Stimulated activated CD4-positive, alpha-beta T cell treated with anti-CD3 and anti-CD28 coated beads, TNF-alpha, amount 100 ng/mL, for 24 hours (primary cell): ENCODE measurements at places on chromosomes 7 and 10.
A peak's percentile ranks its signal among the peaks of the same experiment; 100 is the strongest.

GRCh38 chr10:74121368-74121767 lies 29.3 kb downstream of the AP3M1 start:
- no peak for DNase-seq

DNA sequence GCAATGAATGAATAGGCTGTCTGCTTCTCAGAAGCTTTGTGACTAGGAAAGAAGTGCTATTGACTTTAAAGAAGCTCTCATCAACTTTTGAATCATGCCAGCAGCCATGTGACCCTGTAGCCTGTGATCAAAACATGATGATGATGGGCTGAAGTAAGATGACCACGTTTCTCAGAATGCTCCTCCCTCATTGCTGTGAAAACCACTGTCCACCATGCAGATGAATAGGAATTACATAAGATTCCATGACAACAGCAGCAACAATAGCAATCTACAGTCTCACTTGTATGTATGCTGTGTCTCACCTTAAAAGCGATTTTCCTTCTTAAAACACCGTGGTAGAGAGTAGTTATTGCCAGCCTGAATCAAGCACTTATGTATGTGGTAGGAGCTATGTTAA lies 228.4 kb downstream of the TRIL start:
- DNase-seq: no peak

DNA sequence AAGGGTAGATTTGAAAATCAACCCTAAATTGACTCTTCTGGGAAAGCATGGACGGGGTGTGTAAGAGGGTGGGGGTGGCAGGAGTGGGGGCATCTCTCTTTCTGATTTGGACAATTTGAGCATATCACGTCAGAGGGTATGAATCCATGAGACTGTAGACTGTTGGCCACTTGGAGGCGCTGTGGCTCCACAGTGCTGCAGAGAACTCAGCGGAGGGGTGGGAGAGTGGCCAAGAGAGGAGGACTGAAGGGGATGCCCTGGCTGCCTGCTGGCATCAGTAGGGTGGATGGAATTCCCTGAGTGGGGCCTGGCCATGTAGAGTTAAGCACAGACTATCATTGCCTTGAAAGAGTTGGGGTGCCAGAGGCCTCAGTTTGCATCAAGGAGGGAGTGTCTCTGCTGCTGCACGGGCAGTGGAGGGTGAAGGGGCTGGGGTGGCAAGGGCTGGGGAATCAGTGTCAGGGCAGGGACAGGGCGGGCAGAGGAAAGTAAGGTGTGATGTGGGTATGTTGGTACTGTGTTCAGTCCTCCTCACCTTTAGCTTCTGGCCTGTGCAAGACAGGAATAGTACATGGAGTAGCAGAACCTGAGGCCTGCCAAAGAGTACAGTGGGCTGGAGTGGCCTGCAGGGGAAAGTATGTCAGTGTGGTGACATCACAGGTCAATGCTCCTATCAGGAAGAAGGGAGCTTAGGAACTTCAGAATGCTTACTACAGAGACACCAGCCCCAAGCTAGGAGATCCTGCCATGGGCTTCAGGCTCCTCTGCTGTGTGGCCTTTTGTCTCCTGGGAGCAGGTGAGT lies 133.5 kb upstream of the PRSS58 start:
- DNase-seq: no peak

DNA sequence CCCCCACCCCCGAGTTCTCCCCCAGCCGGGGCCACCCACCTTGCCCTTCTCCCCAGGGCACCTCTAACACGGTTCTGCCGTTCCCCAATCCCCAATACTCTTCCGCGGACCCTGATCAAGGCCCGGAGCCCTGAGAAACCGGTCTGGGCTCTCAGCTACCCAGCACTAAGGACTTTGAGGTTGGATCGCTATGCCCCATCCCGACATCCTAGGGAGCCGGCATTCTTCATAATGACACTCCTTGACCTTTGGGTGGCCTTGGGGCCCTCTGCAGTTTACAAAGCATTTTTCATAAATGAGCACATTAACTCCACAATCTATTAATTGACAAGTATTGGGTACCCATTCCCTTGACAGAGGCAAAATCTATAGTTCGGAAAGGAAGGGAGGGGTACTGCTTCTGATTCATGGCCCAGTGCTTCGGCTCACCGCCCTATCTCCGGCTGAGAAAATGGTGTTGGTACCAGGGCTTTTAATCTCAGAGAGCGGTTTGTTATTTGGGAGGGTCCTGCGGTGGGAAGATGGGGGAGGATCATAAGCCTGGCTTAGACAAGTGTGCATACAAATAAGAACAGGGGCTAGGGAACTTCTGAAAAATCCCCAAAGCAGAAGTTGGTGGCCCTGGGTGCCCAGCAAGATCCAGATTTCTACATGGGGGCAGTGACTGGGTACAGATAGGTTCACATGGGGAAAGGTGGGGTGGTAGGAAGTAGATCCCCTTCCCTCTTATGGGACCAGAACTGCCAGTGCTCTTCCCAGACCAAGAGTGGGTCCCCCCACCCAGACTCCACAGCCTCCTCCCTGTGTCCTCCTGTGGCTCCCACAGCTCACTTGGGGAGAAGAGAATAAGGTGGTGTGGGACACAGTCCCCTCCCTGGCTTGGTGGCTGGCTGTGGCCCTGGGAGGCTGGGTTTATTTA lies 3.2 kb downstream of the IMPDH1 start:
- DNase-seq: no peak

DNA sequence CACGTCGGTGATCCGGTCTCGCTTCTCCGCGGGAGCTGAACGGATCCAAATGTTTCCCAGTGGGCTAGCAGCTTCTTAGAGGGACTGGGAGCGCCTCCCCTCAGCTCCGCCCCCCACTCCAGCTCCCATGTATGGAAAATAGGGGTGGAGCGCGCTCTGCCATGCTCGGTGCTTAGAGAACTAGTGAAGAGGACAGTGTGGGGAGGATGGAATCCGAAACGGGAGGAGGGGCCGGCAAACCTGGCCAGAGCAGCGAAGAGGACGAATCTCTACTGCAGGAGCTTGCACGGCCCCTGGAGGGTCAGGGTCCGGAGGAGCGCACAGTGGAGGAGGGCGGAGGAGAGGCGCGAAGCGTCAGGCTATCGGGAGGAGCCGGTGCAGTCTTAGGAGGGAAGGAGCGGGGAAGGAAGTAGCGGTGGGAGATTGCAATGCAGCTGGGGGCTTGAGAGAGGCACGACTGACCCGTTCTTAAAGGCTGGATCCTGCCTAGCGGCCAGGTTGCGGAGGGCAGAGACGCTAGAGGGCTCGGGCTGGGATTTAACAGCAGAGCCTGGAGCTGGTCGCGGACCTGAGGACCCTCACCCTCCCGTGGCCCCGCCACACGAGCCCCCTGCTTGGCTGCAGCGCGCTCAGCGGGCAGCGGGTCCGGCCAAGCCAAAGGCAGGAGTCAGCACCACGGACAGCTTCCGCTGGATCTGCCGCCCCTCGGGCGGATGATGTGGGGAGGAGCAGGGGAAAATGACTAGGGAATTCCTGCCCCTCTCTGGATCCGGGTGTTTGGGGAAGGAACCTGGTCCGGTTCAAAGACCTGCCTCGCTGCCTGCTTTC lies at the start of gene PRLHR:
PRLHR (minus strand) TSS at position 51 of the 828 bp plus-strand sequence. CDS start 404 bp downstream, outside the sequence.
- DNase-seq: no peak

DNA sequence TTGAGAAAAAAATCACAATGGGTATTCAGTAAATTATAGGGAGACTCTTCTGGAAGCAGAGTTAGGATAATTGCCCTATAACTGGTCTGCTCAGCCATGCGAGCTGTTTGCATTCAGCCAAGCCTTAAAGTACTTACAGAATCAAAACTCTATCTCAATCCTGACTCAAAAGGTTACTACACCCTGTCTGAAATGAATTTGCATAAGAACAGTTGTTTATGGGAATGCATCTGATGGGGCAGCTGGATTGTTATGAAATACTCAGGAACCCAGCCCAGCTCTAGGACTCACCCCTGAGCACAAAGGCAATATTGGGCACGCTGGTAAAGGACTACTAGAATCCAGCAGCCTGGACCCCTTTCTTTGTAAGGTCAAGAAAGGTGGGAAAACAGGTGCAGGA lies 38.8 kb downstream of the AKR1B15 start:
- no peak for DNase-seq

- DNase-seq: no peak
Measured at GRCh38 chr10:1448252-1448930, 288.9 kb downstream of the ADARB2 start.

GRCh38 chr7:155009570-155010157 lies 6.7 kb upstream of the PAXIP1 start:
- DNase-seq: no peak

- DNase-seq: no peak
Measured at GRCh38 chr10:116099023-116099420, 174.0 kb downstream of the GFRA1 start.

- DNase-seq: no peak
Measured at GRCh38 chr7:2528481-2529095, 9.0 kb downstream of the LFNG start.

- no peak for DNase-seq
Measured at GRCh38 chr7:44382459-44383265, 57.3 kb upstream of the CAMK2B start.

GRCh38 chr7:155843426-155844018 lies 31.3 kb upstream of the SHH start:
- DNase-seq: no peak

GRCh38 chr7:74575083-74575784 lies 82.3 kb upstream of the GTF2I start:
- no peak for DNase-seq

- DNase-seq: no peak
Measured at GRCh38 chr7:80611779-80612178, 26.7 kb upstream of the CD36 start.

DNA sequence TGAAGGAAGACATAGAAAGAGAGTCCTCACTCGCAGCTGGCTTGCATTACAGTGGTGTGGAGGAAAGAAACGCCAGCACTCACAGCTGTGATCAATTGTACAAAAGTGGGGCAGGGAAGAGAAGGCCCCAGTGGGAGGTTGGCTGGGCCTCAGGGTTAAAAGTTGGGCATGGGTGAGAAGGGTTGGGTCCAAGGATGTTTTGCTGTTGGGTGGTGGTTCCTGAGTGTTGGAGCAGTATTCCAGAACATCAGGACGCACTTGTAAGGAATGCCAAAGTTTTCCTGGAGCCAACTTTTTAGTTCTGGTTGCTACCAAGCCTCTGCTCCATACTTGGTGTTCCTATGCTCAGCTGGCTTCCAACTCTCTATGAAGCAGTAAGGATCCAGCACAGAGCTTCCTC lies 55.4 kb upstream of the MKRN1 start:
- DNase-seq: no peak

DNA sequence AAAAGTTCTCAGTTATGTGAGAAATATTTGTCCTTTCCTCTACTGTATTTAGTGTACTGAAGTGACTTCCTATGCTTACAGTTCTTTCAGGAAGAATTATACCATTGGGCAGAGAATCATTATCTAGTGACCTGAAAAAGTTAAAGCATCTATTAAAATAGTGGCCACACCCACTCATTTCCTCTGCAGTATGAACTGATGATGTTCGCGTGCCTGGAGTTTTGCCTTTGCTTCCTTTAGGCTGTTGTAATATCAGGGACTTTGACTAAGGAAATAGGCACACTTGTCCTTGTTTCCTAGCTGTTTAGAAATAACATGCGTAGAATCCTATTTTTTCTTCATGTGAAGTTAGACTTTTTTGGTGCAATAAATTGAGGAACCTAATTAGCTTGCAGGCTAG lies 100.7 kb downstream of the ZMYND11 start:
- no peak for DNase-seq

GRCh38 chr10:29482591-29483431 lies 152.0 kb downstream of the SVIL start:
- no peak for DNase-seq

- DNase-seq: no peak
Measured at GRCh38 chr7:22300839-22301238, 56.1 kb downstream of the RAPGEF5 start.

DNA sequence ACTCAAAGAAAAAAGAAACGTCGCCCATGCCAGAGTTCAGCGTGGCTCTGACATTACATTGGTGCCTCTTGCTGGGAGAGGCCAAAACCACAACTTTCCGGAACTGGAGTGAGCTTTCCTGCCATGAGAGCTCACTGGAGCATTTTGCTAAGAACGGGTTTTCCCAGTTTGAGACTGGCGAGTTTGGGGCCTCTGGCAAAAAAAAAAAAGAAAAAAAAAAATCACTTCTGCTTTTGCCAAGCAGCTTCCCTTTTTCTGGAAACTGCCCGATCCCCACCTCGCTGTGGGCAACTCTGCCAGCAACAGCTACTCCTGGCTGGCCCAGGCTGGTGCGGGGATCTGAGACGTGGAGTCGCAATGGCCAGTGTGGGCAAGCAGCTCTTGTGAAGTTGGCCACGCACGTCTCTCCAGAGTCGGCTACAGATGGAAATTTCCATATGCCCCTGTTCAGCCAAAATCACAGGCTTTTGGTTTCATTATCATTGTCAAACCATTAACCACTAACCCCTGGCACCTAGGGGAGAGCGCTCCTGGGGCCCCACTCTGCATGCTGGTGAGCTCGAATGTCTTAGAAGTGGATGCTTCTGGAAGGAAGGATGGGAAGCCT lies 25.7 kb downstream of the PRKAG2 start:
- peak; percentile 40 for DNase-seq

GRCh38 chr10:32538256-32538655 lies 92.3 kb downstream of the CCDC7 start:
- no peak for DNase-seq

GRCh38 chr10:132309879-132310591 lies 2.3 kb upstream of the STK32C start:
- no peak for DNase-seq

DNA sequence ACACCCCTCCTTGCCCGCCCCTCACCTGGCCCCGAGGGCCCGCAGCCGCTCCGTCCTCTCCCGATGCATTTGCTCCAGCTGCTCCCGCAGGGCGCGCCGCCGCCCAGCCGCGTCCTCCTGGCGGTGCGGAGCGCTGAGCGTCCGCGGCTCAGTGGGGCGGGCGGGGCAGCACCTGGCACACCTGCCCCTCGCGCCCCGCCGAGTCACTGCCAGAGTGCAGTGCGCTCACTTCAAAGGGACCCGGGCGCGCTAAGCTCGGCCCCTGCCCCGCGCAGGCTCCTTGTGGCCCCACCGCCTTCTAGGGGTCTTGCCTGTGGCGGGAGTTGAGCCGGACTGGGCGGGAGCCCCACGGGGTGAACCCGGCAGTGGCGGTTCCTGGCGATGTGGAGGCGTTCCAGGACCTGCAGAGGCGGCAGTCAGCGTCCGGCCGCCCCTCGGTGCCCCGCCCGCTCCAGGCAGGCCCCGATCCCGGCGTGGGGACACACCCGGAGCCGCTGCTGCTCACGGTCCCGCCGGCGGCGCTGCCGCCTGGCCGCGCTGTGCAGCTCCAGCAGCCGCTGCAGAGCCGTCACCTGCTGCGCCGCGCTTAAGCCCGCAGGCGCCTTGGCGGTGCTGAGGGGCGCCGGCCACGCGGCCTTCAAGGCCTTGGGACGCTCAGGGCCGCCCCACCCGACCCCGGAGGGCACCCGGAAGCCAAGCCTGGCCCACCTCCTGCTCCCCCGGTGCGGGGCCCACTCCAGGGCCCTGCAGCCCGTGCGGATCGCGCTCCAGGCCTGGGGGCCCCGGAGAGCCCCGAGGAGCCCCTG lies 6.7 kb downstream of the ATP6V1F start:
- DNase-seq: no peak

DNA sequence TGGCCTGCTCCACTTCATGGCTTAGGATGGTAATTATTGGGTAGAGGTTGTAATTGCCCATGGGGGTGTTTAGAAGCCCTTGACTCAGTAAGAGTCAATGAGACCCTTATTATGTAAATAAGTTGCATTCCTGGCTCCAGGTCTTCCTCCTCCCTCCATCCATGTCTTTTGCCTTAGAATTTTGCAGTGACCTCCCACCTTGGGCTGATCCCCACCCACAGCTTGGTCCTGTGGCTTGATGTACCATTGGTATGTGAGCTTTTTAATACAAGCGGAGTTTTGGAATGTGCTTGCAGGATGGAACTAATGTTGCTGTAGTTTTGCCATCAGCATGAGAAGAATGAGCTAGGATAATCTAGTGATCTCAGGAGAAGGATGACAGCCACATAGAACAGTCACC lies 73.2 kb upstream of the DGKI start:
- DNase-seq: no peak
